Endothelial cell of umbilical vein (primary cell): ENCODE measurements at places on chromosomes 11 and 22. TPM values are rescaled to one million over a fixed set of nuclear protein-coding genes. Genes with fewer than 3 reads are reported as not detected.

The NRXN2 gene
- total RNA-seq, result not detected in 2 replicates

The ROM1 gene
- 8.2 and 8.8 TPM in 2 replicates for total RNA-seq

The SCGB1C1 gene
- not detected in 2 replicates for total RNA-seq

The C11orf87 gene
- total RNA-seq, result not detected in 2 replicates

The KCNJ1 gene
- not detected in 2 replicates for total RNA-seq

The GGTLC2 gene
- not detected in 2 replicates for total RNA-seq
